Activated CD4-positive, alpha-beta memory T cell treated with anti-CD3 and anti-CD28 coated beads for 36 hours (primary cell): ENCODE measurements at places on chromosomes 1 and 21. TPM values are rescaled to one million over a fixed set of nuclear protein-coding genes. Genes with fewer than 3 reads are reported as not detected.

- DNase-seq, result peak; percentile 62
Measured at GRCh38 chr1:76176000-76176399, 101.5 kb downstream of the ST6GALNAC3 start.

DNA sequence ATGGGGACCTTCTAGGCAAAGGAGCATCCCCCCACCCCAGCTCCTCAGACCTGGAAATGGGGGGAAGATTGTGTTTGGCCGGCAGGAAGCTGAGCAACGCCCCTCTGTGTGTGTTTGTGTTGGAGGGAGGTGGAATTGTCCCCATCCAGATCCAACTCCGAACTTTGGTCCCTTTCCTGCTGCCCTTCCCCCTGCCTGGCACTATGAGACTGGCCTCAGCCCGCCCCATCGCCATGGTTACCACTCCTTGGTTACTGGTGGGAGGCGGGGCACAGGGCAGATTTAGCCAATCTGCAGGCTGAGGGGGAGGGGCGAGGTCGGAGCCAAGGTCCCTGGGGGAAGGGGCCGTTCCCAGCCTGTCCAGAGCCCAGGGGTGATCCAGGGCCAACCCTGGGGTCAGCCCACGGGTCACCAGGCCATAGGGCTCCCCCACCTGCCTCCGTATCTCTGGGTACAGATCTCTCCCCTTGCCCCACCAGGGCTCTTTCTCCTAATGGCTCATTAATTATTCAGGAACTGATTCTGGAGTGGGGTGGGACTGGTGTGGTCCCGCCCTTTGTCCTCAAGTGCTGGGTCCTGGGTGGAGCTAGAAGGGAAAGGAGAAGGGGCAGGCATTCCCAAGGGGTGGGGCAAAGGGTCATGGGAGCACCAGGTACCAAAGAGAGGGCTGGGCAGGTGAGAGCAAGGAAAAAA, 15.2 kb downstream of the PTPRF start:
- no peak for DNase-seq

The FAM151A gene
- total RNA-seq, result not detected

DNA sequence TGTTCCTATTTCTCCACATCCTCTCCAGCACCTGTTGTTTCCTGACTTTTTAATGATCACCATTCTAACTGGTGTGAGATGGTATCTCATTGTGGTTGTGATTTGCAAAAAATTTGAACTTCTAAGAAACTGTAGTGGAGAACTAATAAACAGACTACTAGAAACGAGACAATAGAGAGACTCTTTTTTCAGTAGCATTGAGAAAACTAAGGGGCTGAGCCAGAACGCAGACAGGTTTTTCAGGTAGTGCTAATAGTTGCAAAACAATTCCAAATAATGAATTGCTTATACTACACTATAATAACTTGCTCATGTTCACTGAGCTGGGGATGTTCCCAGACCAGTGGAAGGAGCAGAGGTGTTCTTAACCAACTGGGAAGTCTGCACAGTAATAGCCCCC, 98.8 kb upstream of the DPH5 start:
- DNase-seq, result no peak

DNA sequence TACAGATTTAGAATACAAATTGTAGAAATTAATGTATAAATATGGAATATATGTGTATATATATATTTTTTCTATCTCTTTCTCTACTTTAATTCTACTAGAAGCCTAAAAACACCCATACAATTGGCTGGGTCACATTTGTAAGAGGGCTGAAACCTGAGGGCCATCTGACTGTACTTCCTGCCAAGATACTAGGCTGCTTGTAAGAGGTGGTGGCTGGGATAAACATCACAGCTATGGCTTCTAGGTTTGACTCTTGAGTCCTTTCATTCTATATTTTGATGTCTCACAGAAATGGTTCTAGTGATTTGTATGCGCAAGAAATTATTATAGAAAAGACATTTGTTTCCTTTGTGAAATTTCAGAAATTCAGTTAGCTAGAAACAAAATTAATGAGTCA, 1155.2 kb upstream of the B3GALT2 start:
- peak; percentile 19 for DNase-seq

DNA sequence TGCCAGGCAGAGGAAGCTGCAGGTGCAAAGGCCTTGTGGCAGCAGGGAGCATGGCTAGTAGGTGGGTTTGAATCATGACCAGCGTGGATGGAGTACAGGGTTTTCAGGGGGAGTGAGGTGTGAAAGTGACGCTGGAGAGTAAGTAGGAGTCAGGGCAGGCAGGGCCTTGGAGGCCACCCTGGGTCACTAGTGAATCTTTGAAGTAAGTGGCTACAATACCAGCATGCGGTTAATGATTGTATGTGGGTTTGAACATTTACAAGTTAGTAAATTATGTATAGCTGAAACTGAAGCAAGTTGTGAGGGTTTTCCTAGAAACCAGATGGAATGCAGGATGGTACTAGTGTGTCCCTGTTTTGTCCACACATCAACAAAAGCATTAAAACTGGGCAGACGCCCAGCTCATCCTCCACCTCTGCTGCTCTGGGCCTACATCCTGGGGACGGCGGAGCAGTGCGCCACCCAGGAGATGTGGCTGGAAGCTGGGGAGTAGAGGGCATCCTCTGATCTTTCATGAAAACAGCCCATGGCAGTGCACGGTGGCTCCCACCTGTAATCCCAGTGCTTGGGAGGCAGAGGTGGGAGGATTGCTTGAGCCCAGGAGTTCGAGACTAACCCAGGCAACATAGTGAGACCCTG, 41.2 kb upstream of the B3GALNT2 start:
- DNase-seq, result no peak

The ZNF362 gene
- total RNA-seq, result 8.7 TPM

The SLC26A9 gene
- total RNA-seq, result not detected
